NCI-H748 treated with DMSO at 0.1 percent for 48 hours (cell line): ENCODE measurements at places on chromosomes 2 and 18.
A peak's percentile ranks its signal among the peaks of the same experiment; 100 is the strongest.

DNA sequence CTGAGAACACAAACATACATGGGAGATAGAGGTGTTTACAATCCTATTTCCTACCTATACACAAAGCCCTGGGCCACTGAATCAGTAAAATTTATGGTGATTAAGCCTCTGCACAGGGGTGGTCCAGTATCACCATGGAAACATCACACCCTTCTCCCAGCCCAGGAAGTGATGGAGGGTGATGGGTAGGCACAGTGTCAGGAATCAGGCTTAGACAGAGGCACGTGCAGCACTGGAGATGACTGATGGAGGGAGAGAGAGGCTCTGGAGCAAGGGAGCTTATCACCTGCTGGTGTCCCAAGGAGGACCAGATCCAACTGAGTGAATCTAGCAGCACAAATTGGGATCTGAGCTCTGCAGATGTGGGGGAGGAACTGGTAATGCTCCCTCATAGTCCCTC lies 117.2 kb downstream of the RPIA start:
- peak; percentile 41 for DNase-seq

DNA sequence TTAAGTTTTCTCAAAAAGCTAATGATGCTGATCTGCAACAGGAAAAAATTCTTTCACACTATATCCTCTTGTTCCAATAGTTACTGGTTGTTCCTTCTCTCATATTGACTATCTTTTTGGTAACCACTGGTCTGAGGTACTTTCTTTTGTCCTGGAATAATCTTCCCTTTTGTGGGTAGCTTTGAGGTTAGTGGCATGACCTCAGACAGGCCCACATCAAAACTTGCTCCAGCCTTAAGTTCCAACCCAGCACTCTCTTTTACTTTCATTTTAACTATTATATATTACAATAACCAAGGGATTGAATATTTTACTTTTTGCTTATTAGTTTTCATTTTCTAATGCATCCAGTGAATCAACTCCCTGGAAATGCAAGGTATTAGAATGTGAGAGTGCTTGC lies 9.5 kb downstream of the REG1A start:
- DNase-seq, result no peak

DNA sequence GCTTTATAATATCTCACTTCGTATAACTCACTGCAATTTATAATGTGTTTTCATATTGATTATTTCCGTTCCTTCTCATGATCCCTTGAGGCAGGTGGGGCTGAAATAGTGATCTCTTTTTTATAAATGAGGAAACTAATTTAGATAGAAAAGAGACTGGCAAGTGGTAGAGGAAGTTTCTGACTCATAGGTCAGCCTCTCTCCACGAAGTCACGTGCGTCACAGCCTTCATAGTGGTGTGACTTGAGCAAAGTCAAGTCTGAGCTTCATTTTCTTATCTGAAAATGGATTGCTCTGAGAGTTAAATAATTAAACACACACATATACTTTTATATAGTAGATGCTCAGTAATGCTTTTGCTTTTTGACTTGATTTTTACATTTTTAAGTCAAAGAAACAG lies 19.9 kb downstream of the ABCG5 start:
- DNase-seq, result no peak

GRCh38 chr2:142038826-142039225 lies 92.0 kb downstream of the LRP1B start:
- DNase-seq, result no peak

- no peak for DNase-seq
Measured at GRCh38 chr18:24968238-24968775, 383.7 kb downstream of the ZNF521 start.

DNA sequence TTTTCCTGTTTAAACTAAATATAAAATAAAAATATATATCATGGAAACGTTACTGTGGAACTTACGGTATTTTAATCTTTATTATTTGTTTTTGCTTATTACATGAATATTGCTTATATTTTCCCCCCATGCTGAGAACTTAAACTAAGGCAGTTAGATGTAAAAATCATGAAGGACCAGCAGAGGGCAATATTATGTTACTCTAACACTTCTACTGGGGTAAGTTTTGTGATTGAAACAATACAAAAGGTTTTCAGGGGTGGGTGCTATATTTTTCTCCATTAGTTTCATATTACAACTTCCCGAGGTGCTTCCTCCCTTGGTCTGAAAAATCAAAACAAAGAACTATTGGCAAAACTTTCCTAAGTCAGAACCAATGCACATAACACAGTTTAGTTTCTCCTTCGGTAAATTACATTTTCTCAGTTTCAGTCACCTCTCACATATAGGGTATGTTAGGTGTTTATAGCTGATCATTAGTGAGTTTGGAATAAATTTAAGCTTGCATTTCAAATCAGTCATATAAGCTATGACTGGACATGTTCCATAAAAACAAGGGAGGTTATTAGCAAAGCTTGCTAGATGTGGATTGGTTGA lies 54.8 kb downstream of the ZNF407 start:
- DNase-seq, result peak; percentile 72

DNA sequence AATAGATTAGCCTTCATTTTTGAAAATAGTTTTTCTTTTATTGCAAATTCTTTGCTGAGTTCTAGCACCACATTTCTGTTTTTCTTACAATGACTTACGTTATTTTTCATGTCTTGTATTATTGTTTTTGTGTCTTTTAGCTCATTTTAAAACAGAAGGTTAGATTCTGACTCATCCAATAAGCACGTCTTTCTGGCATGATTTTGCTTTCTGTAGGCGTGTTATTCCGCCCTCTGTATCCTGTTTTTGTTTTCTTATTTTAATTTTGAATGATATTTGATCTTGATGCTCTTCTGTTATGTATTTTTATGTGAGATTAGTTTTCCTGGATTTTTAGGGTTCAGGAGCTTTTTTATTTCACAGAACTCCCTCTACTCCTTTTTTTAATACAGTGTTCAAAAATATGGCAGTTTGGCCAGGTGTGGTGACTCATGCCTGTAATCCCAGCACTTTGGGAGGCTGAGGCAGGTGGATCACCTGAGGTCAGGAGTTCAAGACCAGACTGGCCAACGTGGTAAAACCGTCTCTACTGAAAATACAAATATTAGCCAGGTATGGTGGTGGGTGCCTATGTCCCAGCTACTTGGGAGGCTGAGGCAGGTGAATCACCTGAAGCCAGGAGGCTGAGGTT lies 145.0 kb downstream of the CLIP4 start:
- no peak for DNase-seq

DNA sequence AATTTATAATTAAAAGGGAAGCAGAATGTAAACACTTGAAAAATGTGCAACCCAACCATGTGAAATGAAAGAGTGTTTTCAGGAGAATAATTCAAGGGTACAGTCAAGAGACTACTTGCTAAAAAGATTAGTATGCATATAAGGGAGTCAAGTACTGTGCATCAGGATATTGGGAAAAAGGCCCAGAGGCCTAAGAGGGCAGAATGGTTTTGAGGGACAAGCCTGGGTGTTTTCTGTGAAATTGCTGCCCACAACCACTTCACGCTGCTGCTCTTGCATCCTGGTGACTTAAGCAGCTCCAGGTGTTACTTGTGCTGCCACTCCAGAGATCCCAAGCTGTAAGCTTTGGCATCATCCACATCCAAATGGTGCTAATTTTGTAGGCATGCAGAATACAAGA lies 165.2 kb downstream of the AGPS start:
- no peak for DNase-seq

DNA sequence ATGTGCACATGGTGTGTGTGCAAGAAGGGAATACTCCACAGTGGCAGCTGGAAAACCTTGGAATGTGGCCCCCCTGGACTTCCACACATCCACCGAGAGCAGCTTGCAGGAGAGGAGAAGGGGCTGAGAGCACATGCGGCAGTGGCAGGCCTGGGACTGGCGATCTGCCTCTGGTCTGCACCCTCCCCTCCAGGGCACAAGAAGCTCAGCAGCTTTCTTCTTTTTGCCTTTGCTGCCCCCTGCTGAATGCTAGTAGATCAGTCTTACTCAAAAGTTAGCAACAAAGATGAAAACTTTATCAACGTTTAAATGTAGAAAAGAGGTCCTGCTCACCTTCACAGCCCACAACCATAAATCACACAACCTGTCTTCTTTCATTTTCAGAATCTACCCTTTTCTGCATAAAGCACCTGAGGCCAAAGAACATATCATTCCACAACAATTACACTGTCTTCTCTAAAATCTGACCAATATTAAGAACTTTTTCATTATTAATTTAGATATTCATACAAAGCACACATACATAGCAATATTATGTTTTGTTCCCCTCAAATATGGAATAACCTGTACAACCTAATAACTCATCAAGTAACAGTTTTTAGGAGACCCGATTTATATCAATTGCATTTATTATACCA lies 34.6 kb downstream of the TGFBRAP1 start:
- DNase-seq, result no peak

GRCh38 chr18:13546638-13547037 lies 179.7 kb downstream of the FAM210A start:
- DNase-seq, result no peak

DNA sequence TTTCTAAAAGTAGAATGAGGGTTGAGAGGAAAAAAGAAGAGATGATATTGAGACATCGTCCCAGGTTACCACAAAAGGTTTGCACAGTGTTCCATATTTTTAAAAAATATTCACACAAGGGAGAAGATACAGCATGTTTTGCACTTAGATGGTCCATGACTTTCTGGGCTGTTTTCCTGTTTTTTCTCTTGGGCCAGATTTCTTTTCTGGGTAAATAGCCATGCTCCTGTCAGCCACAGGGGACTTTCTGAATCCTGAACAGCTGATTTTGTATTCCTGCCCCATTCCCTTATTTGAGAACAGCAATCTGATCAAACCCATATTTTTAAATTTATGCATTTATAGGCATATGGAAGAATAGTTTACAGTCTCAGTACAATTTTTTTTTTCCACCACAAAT lies 185.9 kb upstream of the NRP2 start:
- DNase-seq, result no peak

DNA sequence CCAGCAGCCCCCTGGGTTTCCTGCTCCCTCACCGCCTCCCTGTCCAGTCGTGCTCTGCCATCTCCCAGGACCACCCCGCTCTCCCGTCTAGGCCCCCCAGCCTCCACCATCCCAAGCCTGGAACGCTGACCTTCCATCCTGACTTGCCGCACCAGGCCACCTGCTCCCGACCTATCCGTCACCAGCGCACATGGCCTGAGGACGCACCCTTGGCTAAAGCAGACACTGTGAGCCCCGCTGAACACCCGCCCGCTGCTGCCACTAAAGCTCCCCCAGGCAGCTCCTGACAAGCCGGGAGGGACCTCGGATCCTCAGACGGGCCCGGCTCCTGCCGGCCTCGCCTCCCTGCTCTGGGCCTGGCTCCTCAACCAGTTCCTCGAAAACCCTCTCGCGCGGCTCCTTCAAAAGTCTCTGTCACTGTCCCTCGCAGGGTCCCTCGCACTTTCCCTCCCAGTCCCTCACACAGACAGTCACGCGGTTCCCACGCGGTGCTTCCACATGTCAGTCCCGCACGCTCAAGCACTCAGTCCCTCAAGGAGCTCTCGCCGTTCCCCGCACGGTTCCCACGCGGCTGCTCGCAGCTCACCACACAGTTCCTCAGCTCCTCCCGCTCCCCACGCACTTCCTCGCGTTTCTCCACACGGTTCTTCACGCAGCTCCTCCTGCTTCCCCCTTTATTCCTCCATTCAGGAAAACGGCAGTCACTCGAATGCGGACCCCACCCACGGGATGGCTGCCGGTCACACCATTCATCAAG lies 42.4 kb downstream of the KIF1A start:
- no peak for DNase-seq

GRCh38 chr2:27042159-27042661 lies 9.3 kb upstream of the AGBL5 start:
- no peak for DNase-seq

- no peak for DNase-seq
Measured at GRCh38 chr2:205972113-205972512, 113.9 kb downstream of the INO80D start.

DNA sequence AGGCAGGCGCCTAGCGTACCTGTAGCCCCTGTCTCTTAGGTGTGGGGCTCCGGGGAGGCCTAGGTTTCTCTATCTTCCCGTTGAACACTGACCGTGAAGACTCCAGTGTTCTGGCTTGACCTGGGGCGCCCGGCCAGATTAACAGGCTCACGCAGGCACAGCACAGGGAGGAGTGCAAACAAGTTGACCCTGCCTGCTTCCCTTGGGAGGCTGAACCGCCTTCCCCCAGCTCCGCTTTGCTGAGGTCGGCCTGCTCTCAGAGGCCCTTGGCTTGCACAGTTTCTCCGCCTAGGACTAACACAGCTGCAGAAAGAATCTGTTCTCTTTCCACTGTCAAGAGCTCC lies 567 bp downstream of the PCYOX1 start:
- no peak for DNase-seq

DNA sequence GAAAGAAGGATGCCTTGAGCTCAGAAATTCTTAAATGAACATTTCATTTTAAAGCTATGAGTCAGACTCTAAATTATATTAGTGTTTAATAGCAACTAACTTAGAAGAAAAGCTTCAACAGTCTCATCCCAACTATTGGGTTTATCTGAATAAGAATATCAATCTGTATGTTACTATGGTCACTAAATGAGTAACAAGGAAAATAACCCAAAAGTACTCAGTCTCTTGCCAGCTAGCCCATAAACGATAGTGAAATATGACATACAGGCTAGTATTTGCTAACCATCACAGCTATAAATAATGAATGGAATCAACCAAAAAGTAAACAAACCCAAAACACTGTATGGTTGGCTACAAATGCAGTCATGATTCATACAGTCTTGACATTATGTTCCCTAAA lies 174.9 kb downstream of the RAB3GAP1 start:
- no peak for DNase-seq

GRCh38 chr2:193371200-193371599 lies 1176.5 kb upstream of the TMEFF2 start:
- no peak for DNase-seq

GRCh38 chr2:164134336-164134735 lies 398.5 kb upstream of the FIGN start:
- DNase-seq, result no peak

GRCh38 chr2:185279999-185280398 lies 458.6 kb upstream of the FSIP2 start:
- DNase-seq, result no peak

GRCh38 chr2:179376881-179377280 lies 112.2 kb upstream of the SESTD1 start:
- DNase-seq, result no peak

- DNase-seq, result no peak
Measured at GRCh38 chr2:42450136-42450535, 43.6 kb downstream of the KCNG3 start.

DNA sequence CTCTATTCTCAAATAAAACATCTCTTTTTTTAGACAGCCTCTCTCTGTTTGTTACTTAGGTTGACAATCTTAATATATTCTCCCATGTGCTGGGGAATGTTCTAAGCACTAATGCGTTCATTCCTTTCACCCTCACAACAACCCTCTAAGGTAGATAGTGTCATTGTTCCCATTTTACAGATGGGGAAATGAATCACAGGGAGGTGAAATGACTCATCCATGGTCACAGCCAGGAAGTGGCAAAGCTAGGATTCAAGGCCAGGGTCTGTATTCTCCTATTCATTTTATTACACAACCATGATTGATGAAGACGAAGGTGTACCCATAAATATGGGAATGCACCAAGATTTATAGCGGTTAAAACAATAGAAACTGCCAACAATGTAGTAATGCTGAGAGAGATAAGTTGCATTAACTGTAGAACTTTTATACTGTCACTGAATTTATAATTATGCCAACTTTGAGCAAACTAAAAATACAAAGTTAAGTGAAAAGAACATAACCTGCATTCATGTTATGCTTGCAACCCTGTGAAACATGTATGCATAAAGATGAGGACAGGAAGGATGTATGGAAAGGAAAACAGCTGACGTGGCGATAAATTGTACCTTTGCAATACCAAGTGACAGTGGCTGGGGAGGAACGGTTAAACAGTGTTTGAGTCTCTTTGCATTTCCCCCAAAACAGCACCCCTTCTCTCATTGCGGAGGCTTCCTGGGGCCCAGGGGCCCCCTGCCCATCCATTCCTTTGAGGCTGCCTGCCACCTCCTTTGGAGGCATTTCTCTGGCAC lies 257.7 kb upstream of the AGAP1 start:
- DNase-seq, result no peak
